Stimulated activated CD4-positive, alpha-beta T cell treated with anti-CD3 and anti-CD28 coated beads, Interleukin-4, amount 100 ng/mL, for 48 hours (primary cell): ENCODE measurements at places on chromosomes 16 and 17.

DNA sequence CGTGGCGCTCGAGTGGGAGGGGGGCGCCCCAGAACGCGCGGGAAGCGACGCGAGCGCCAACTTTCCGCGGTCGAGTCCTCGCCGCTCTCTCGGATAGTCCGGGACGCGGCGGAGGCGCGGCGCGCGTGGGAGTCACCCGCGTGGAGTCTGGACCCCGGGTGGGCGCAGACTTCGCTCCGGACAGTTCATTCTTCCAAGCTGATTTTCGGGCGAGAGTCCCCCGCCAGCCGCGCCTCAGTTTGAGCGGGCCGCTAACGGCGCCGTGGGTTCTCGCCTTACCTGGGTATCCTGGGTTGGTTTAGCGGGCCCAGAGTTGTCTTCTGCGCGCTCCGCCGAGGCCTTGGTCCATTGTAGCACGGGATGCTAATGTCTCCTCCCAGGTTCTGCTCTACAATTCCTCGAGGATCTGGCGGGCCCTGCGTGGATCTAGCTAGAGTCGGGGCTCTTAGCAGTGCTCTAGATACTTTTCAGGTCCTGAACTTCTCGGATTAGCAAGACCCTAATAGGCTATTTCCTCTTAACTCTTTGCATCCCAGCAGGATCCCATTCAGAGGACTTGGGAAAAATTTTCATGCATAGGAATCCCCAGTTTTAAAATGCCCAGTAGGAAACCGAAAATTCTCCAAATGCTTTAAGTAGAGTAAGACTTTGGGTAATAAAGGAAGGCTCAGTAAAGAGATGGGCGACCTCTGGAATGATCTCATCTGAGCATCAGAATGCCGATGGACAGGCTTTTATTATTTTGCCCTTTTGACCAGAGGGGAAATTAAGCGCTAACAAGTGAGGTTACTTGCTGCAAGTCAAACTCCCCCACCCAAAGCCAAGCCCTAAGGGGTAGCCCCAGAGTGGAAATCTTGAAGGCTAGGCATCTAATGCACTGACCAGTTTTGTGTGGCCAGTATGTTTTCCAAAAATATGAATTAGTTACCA, 537 bp upstream of the GJC1 start:
- no peak for DNase-seq

DNA sequence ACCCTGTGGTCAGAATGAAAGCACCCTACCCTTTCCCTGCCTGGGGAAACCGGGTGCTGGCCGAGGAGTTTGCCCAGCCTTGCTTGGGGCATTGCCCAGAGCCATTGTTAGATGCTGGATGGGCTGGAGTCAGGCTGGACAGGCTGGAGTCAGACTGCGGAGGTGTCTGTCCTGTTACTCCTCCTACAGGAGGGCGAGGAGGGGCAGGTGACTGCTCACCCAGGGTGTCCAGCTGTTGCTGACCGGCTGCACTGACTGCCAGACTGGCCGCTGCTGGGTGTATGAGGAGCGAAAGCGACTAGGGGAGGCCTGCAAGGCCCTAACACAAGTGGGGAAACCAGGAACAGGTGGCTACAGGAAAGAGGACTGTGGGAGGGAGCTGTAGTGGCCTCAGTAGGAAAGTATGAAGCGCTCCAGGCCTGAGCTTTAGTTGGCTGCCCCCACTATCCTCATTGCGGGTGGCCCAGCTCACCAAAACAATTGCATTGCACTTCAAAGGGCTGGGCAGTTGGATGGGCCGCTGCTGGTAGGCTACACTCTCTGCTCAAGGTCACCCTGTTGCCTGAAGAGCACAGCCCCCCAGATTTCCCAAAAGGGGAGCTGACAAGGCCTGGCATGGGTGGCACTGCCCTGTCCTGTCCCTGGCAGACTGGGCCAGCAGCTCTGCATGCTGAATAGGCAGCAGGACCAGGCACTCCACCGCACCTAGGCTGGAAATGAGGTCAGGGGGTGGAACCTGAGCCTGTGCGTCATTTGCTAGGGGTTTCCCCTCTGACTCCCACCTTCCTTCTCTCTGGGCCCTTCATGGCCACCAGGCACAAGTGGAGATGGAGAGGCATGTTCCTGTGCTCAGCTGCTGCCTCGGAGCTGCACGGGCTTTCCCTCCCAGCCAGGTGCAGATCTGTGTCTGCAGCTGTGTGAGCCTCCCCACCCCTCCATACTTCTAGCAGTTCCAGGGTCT, 18.4 kb downstream of the LDHD start:
- peak; percentile 58 for DNase-seq

DNA sequence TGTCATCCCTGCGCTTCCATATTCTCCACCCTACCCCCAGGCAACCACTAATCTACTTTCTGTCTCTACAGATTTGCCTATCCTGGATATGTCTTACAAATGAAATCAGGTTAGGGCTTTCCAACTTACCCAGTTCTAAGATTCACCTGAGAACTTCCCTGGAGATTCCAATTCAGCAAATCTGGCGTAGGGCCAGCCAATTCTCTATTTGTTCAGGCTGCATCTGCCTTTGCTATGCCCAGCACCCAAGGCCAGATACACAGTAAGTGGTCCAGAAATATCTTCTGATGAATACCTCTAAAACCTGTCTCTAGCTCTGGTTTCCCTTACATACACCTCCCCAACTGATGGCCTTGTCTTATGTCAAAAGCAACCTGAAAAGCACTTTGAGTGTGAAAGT, 10.4 kb upstream of the CTCF start:
- DNase-seq, result no peak

DNA sequence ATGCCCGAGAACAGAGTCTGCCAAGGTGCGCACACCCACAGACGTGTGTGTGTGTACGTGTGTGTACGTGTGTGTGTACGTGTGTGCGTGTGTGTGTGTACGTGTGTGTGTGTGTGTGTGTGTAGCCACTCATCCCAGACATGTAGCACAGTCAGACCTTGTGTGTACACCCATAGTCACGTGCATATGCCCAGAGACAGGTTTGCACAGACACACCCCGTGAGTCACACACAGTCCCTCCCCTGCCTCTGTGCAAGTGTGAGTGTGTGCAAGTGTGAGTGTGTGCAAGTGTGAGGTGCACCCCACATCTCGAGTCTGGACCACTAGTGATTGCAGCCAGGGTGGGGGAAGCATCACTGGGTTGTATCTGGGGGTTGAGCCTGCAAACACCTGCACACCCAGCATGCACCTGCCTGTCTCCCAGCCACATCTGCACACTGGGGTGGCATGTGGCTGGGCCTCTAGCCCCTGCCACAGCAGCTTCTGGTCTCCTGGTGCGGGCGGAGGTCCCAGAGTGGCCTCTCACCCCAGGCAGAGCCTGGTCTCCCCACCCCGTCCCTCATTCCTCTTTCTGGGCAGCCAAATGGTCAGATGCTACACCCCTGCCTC, 23.6 kb downstream of the BAHCC1 start:
- DNase-seq, result no peak

GRCh38 chr16:76946879-76947278, 244.1 kb upstream of the MON1B start:
- no peak for DNase-seq

DNA sequence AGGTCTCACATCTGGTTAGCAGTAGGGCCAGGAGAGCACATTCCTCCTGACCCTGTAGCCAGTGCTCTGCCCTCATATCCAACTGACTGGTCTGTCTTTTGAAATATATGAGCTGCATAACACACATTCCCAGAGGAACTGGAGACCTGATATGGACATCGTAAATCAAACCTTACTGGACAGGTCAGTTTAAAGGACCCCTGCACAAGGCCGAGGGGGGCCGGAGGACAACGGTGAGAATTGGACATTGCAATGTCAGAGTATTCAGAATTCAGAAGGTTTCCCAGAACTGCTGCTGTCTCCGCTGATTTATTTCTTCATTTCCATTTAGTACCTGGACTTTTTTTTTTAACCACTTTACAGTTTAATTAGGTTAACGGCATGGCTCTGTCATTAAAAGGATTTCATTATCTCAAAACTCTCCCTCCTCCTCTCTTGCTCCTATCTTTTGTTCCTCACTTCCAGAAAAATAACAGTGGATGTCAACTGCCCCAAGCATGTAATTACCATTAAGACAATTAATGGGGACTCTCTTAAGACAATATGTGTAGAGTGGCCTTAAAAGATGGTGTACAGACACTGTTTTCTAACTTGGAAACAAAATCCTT, 4.9 kb downstream of the PMFBP1 start:
- no peak for DNase-seq

- no peak for DNase-seq
Measured at GRCh38 chr16:69926241-69926640, 24.9 kb upstream of the CLEC18A start.

DNA sequence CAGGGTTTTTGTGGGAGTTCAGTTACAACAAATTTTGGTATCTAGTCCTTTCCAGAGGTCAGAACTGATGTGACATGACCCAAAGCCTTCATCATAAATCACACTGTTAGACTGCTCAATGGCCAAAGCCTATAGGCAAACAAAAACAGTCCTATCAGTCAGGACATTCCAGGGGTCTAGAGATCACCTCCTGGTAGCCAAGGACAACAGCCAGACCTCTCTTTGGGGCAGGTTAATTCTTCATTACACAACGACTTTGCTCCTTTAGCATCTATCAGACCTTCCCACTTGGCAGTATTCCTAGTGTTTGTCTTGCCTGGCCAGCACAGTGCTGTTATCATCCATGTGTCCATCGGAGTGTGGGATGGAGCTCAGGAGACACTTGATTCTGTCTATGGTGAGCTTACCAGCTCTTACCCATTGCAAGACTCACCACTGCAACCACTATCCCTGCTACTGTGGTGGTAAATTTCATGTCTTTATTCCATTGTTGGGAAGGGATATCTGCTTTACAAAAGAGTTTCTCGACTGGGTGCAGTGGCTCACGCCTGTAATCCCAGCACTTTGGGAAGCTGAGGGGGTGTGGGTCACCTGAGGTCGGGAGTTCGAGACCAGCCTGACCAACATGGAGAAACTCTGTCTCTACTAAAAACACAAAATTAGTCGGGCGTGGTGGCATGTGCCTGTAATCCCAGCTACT, 95.5 kb upstream of the DHX40 start:
- DNase-seq, result no peak

- DNase-seq, result peak; percentile 34
Measured at GRCh38 chr17:50559674-50560184, 786 bp upstream of the CACNA1G start.

GRCh38 chr16:27515874-27516353, 33.8 kb downstream of the GTF3C1 start:
- DNase-seq, result peak; percentile 17

GRCh38 chr17:921161-921560, 58.4 kb downstream of the NXN start:
- no peak for DNase-seq

DNA sequence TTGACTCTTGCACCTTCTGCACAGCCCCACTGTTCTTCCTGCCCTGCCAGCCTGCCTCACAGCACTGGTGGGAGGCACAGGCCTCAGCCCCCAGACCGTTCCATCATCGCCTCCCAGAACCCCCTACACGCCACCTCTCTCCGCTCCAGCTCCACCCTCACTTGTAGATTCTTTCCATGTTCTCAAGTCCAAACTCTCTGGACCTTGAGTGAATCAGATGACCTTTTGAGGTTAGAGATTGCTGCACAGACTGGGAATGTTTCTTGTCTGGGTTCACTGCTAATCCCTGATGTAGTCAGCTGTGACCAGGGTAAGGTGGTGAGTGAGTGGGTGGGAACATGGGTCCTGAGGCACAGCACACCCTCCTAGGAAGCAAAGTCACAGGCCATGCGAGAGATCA, 272.4 kb downstream of the IRF8 start:
- DNase-seq, result no peak

DNA sequence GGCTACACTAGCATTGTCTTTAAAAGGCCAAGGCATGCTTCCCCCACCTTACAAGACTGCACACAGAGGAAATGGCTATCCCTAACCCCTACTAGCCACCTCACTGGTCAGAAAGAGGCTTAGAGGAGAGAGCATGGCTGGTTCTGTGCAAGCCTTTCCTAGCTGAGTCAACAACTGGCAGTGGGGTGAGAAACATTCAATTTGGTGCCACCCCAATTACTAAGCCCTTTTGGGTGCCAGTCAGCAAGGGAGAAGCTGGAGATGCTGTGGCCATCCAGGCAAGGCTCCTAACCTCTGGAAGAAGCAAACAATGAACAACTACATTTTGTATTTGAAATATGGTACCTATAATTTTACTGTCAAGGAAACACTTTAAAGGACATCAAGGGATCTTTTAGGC, 4.7 kb upstream of the KAT7 start:
- no peak for DNase-seq

GRCh38 chr17:76427501-76428231, 25.3 kb downstream of the UBE2O start:
- DNase-seq, result no peak

DNA sequence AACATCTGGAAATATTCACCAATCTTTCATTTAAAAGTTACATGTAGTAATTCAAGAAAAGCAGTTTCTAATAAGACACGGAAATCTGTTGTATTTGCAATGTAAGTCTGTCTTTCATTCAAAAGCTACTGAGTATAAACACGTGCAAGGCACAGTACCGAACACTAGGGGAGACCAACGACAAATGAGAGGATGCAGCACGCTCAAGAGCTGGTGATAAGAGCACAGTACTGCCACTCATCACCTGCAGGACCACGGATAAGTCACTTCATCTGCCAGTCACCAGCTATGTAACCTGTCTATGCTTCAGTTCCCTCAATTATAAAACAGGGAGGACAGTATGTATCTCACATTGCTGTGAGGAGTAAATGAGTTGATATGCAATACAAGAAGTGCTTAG, 67.1 kb downstream of the CLEC18A start:
- no peak for DNase-seq

DNA sequence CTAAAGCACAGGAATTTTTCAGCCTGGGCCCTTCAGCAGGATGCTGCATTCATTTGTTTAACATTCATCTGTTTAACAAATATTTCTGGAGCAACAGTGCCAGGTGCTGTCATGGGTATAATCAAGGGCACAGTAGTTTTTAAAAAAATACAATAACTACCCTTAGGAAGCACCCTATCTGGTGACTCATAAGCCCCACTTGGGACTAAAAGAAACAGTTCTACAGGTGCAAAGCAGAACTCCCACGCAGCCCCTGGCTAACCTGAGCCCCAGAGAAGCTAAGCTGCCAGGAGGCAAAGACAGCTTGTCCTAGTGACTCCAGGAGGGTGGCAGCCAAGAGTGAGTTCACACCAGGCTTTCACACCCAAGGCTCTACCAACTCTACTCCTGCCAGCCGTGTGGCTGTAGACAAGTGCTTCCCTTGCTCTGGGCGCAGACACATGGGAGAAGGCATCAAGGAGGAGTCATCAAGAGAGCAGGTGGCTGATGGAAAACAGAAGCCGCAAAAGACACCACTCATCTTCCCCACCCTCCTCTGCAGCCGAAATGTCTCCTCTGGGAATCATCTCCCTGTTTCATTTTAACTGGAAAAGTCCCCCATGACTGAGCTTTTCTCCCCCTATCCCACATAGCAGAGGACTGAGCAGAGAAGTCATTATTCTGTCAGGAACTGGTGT, 14.4 kb downstream of the CUEDC1 start:
- no peak for DNase-seq

GRCh38 chr17:5797447-5798050, 213.2 kb upstream of the NLRP1 start:
- no peak for DNase-seq
